ENCODE measurements at places on chromosomes 5 and 9.

GRCh38 chr5:423233-423565, 19.8 kb upstream of the EXOC3 start:
- no peak overlapping the region for H3K4me3 ChIP-seq
- no peaks in the 10 kb centered on the region for H3K4me1 ChIP-seq
- H3K27ac ChIP-seq, result no peak overlapping the region
- H3K27me3 ChIP-seq, result no peaks in the 10 kb centered on the region
- no peaks in the 10 kb centered on the region for H3K36me3 ChIP-seq

DNA sequence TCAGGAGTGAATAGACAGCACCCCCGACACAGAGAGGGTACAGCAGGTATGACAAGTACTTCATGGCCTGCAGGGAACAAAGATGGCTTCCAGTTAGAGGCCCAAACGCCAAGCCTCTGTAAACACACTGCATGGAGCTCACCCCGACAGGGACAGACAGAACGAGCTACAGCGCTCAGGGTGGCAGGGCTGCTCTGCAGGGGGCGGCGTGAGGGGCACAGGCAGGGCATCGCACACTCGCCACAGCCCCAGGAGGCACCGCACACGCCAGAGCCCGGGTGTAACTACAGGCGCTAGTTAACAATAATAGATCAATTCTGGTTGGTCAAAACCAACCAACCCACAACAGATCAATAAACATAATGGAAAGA, 21.1 kb downstream of the CLPTM1L start:
- no peak overlapping the region for H3K4me3 ChIP-seq
- DNase-seq, result no peak

- H3K4me3 ChIP-seq, result no peak overlapping the region
- no peaks in the 10 kb centered on the region for H3K4me1 ChIP-seq
- no peaks in the 10 kb centered on the region for H3K27me3 ChIP-seq
- H3K36me3 ChIP-seq, result no peaks in the 10 kb centered on the region
Measured at GRCh38 chr5:94501365-94501764, 117.0 kb downstream of the KIAA0825 start.

GRCh38 chr5:61811052-61811451, 479.0 kb downstream of the ZSWIM6 start:
- no peaks in the 10 kb centered on the region for H3K36me3 ChIP-seq
- no peak overlapping the region for H3K4me3 ChIP-seq
- no peak for DNase-seq
- H3K27me3 ChIP-seq, result peaks cover 68% of the 10 kb centered on the region
- H3K27ac ChIP-seq, result no peak overlapping the region

GRCh38 chr5:433836-434235, 9.1 kb upstream of the EXOC3 start:
- H3K27me3 ChIP-seq, result peaks cover 6% of the 10 kb centered on the region
- DNase-seq, result peak; percentile 8
- H3K4me3 ChIP-seq, result no peak overlapping the region
- peaks cover 4% of the 10 kb centered on the region for H3K4me1 ChIP-seq
- no peaks in the 10 kb centered on the region for H3K36me3 ChIP-seq

GRCh38 chr9:131318231-131319085, 28.9 kb downstream of the PLPP7 start:
- H3K4me3 ChIP-seq, result no peak overlapping the region
- H3K27me3 ChIP-seq, result peaks cover 2% of the 10 kb centered on the region
- DNase-seq, result no peak
- H3K4me1 ChIP-seq, result no peaks in the 10 kb centered on the region

DNA sequence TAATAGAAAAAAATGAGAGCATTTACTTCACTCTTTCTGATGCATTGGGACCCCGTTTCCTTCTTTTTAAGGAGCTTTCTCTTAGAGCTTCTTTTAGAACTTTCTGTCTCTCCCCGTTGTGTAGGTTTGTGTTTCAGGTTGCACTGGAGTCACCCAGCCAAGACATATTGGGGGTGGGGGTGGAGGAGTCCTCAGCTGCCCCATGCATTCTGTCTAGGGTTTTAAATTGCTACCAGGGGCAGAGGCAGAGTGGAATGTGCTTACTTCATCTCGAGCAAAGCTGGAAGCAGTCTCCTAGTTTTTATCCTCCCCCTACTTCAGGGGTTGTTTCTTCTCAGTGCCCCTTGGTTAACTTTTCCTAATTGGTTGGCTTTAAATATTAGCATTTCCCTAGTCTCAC, 9.4 kb downstream of the OR2K2 start:
- H3K27me3 ChIP-seq, result no peaks in the 10 kb centered on the region
- H3K4me1 ChIP-seq, result no peaks in the 10 kb centered on the region
- H3K27ac ChIP-seq, result no peak overlapping the region
- no peak for DNase-seq
- no peaks in the 10 kb centered on the region for H3K36me3 ChIP-seq

GRCh38 chr9:80561526-80561925, 989.8 kb downstream of the TLE4 start:
- H3K36me3 ChIP-seq, result no peaks in the 10 kb centered on the region
- no peak overlapping the region for H3K27ac ChIP-seq
- H3K4me3 ChIP-seq, result no peak overlapping the region
- no peaks in the 10 kb centered on the region for H3K27me3 ChIP-seq
- no peak for DNase-seq

DNA sequence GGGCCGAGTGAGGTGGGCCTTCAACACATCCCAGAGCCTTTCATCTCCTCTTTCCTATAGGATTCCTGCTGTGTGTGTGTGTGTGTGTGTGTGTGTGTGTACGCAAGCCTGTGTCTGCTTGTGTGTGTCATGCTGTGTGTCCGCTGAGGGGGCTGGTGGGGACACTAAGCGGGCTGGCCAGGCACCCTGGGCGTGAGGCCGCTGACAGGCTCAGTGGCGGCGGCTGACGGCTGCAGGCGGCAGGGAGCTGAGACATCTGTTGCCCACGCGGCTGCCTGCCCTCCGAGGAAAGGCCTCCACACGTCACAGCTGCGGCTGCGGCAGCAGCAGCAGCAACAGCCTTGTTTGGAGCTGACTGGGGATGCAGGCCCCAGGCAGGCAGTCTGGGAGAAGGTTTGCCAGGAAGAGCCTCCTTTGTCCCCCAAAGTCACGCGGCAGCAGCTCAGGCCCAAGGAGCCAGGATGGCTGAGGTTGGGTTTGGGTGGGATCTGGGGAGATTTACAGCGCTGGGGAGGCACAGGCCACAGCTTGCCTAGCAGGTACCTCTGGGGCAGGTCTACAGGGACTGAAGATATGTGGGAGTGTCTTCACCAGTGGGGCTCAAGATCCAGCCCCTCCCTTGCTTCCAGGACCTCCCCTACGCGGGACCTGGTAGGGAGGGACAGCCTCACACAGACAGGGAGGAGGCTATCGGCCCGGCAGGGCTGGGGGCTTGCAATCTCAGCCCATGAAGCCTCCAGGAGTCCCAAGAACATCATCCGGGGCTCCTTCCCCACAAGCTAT, 1.8 kb downstream of the PDLIM4 start:
- H3K27me3 ChIP-seq, result peaks cover 3% of the 10 kb centered on the region
- H3K36me3 ChIP-seq, result peaks cover 3% of the 10 kb centered on the region
- H3K4me3 ChIP-seq, result peak overlapping the region; percentile 16
- peak overlapping the region; percentile 56 for H3K27ac ChIP-seq
- no peak for DNase-seq
- H3K4me1 ChIP-seq, result peaks cover 6% of the 10 kb centered on the region

- peak overlapping the region; percentile 93 for H3K4me3 ChIP-seq
- H3K27ac ChIP-seq, result peak overlapping the region; percentile 96
- no peaks in the 10 kb centered on the region for H3K27me3 ChIP-seq
- no peak for DNase-seq
- peaks cover 46% of the 10 kb centered on the region for H3K4me1 ChIP-seq
Measured at GRCh38 chr9:127979333-127980059, 1.3 kb downstream of the EEIG1 start.

DNA sequence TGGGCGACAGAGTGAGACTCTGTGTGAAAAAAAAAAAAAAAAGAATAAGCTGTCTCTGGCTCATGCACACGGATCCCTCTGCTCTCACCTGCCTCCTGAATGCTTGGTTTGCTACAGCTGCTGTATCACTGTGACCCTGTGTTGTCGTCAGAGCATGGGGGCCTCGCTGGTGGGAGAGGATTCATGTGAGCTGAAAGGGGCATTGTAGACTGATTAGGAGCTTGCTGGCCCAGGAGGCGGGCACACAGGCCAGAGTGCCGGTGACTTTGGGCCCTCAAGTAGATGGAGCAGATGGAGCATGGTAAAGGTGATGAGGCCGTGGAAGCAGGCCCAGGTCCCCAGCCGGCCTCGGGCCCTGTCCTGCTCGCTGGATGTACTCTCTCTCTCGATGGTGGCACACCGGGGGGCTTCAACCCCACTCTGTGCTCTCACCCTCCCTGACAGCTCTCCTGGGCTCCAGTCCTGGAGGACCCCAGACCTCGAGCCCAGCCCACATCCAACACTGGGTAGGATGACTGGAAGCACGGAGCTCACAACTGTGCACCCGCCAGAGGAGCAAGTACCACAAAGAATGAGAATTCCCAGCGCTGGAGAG, 7.1 kb downstream of the FLT4 start:
- peaks cover 67% of the 10 kb centered on the region for H3K27me3 ChIP-seq
- no peak overlapping the region for H3K27ac ChIP-seq
- H3K4me1 ChIP-seq, result no peaks in the 10 kb centered on the region
- no peak for DNase-seq
- no peak overlapping the region for H3K4me3 ChIP-seq

DNA sequence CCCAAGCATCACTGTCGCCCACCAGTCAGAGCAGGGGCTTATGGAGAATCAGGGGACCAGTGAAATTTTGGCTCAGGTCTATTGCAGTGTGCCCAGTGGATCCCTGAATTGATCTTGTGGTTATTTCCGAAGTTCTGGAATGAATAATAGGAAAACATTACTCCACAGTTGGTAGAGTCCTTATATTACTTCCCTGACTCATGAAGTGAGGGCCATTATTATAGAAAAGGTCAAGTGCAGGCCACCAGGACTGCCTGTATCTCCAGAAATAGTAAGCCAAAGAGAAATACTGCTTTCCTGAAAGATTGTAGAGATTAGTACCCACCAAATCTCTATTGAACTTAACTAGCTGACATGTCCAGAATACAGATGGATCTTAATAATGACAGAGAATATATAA, 335.0 kb downstream of the NPR3 start:
- DNase-seq, result no peak
- no peak overlapping the region for H3K4me3 ChIP-seq
- H3K36me3 ChIP-seq, result no peaks in the 10 kb centered on the region
- H3K27me3 ChIP-seq, result no peaks in the 10 kb centered on the region
- H3K4me1 ChIP-seq, result no peaks in the 10 kb centered on the region
- no peak overlapping the region for H3K27ac ChIP-seq

- no peak for DNase-seq
- H3K4me3 ChIP-seq, result no peak overlapping the region
- H3K27ac ChIP-seq, result no peak overlapping the region
- H3K36me3 ChIP-seq, result no peaks in the 10 kb centered on the region
- H3K27me3 ChIP-seq, result no peaks in the 10 kb centered on the region
Measured at GRCh38 chr9:1455766-1456165, 405.6 kb downstream of the DMRT2 start.

- no peak overlapping the region for H3K4me3 ChIP-seq
- no peak overlapping the region for H3K27ac ChIP-seq
- no peak for DNase-seq
- H3K27me3 ChIP-seq, result no peaks in the 10 kb centered on the region
Measured at GRCh38 chr5:166532456-166533220, 1758.8 kb upstream of the WWC1 start.

DNA sequence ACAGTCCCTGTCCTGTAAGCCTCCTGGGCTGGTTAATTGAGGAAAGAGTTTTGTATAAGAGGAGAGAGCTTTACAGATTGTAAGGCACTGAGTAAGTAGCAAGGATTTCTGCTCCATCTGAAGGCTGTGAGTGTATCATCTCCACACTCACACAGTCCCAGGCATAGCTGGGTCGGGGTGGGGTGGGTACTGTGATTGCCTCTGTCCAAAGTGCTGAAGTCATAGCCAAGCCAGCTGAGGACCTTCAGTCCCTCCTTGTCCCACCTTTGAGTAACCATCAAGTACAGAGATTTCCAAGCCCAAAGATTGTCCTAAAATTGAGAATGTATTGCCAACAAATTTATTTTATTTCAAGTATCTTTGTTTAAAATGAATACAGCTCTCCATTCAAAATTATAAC, 5.5 kb upstream of the DNAJB5 start:
- H3K27me3 ChIP-seq, result peaks cover 20% of the 10 kb centered on the region
- H3K27ac ChIP-seq, result no peak overlapping the region
- no peak overlapping the region for H3K4me3 ChIP-seq
- H3K36me3 ChIP-seq, result no peaks in the 10 kb centered on the region
- peaks cover 4% of the 10 kb centered on the region for H3K4me1 ChIP-seq

DNA sequence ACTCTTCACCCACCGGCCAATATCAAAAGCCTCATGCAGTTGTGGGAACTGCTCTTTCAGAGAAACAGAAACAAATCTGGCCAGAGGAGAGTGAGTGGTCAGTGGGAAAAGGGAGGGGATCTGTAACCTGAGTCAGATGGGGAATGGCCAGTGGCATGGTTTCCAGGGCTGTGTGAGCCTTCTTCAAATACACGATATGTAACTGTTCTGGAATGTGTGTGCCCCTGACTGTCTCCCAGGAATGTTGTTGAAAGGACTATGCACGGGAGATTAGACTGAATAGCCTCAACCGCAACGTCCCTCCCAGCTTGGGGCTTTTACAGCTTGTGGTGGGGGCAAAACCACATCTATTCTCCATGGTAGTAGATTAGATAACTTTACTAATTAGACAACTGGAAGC, 60.8 kb downstream of the SH3TC2 start:
- H3K4me1 ChIP-seq, result peaks cover 20% of the 10 kb centered on the region
- H3K27me3 ChIP-seq, result peaks cover 4% of the 10 kb centered on the region
- peak overlapping the region; percentile 80 for H3K27ac ChIP-seq
- peak; percentile 36 for DNase-seq
- H3K36me3 ChIP-seq, result no peaks in the 10 kb centered on the region
- peak overlapping the region; percentile 9 for H3K4me3 ChIP-seq

GRCh38 chr5:158953929-158954534, 145.7 kb downstream of the EBF1 start:
- peaks cover 38% of the 10 kb centered on the region for H3K27me3 ChIP-seq
- no peak for DNase-seq
- H3K4me3 ChIP-seq, result no peak overlapping the region

GRCh38 chr5:81925009-81925408, 46.8 kb upstream of the ATG10 start:
- H3K4me3 ChIP-seq, result no peak overlapping the region
- no peak for DNase-seq
- no peaks in the 10 kb centered on the region for H3K36me3 ChIP-seq
- H3K27ac ChIP-seq, result no peak overlapping the region
- peaks cover 10% of the 10 kb centered on the region for H3K27me3 ChIP-seq
- no peaks in the 10 kb centered on the region for H3K4me1 ChIP-seq

GRCh38 chr9:75993434-75993833, 103.0 kb downstream of the PCSK5 start:
- no peak overlapping the region for H3K4me3 ChIP-seq
- DNase-seq, result no peak
- H3K27ac ChIP-seq, result no peak overlapping the region

DNA sequence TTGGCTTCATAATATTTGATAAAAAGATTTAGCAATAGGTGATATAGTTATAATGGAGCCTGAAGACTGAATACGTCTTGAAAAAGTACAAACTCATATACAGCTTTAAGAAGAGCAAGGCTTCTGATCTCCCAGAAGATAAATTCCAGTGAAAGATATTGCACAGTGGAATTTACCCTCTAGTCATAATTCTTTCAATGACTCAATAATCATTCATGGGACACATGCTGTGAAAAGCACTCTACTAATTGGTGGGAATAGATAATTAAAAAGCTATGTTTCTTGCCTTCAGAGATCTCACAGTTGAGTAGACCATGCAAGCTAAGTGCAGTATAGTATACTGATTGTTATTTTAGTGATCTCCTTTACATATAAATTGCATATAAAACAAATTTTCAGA, 538.6 kb upstream of the CYLC2 start:
- no peak overlapping the region for H3K4me3 ChIP-seq
- no peaks in the 10 kb centered on the region for H3K36me3 ChIP-seq
- H3K4me1 ChIP-seq, result no peaks in the 10 kb centered on the region
- no peaks in the 10 kb centered on the region for H3K27me3 ChIP-seq

All from progenitor cell of endocrine pancreas (in vitro differentiated cells).